Thoracic aorta (tissue), 2 donors: ENCODE measurements at places on chromosomes 3 and 15.

- no peak for DNase-seq
These were observed 70.1 kb upstream of the RORA start for GRCh38 chr15:61299075-61299763.

- DNase-seq: no peak
These were observed 678.1 kb upstream of the CCDC54 start for GRCh38 chr3:106699122-106699521.

- DNase-seq: no peak
These were observed 19.4 kb downstream of the TGFBR2 start for GRCh38 chr3:30625541-30626438.

GRCh38 chr15:72733941-72734738 is 48.1 kb downstream of the BBS4 start:
- no peak for DNase-seq

DNA sequence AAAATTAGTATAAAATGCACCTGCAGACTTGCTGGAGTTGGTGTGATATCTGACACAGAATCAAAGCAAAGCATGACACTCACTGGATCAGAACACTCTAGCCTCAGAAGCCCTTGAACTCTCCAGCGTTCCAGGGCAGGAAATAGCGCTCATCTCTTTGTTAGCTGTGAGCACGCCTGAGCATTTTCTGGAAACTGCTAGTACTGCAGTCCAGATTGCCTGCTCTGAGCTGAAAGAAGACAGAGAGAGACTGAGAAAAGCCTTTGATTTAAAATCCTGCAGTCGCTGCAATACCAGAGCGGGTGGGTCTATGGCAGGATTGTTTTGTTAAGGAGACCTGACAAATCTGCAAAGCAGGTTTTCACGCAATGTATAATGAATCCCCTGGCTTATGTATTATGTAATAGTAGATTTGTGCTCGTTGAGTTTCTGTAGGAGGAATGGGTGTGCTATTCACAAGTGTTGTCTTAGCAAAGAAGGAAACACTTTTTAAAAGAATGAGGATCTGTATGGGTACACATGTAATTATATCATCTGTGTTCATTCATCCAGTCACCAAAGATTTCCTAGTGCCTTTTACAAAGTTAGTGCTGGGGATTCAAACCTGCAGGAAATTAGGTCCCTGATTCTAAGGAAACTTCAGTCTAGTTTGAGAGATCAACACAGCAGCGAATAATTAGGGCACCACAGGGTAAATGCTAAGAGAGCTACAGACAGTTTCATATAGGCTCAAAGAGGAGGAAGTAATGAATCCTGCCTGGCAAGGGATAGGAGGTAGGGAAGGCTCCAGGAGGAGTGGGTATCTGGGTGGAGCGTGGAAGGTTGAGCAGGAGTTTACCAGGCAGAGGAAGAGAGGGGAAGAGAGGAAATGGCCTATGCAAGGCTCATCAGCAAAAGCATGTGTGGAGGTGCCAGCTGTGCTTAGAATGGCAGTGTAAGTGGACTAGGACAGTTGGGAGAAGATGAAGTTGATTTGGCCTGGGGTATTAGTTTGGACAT is 26.1 kb upstream of the MGLL start:
- no peak for DNase-seq

- no peak for DNase-seq
These were observed 31.7 kb downstream of the BTLA start for GRCh38 chr3:112467539-112467938.

- DNase-seq: no peak
These were observed 51.6 kb upstream of the HEG1 start for GRCh38 chr3:125107363-125107762.

DNA sequence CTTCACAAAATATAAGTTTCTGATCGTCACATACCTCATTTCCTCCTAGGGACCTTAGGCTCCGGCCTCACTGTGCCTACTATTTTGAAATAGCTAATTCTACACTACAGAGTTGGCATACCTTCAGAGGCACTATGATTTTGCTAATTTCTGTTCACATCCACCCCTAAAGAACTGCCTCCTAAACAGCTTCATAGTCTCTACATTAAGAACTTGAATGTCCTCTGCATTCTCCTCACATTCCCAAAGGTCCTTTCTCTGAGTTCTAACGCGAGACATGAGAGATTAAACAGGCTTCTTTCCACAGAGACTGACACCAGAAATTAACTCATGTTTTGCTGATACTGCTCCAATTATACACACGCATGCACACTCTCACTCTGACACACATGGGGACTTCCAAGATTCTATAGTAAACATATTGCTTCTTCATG is 75.5 kb downstream of the DLG1 start:
- no peak for DNase-seq

DNA sequence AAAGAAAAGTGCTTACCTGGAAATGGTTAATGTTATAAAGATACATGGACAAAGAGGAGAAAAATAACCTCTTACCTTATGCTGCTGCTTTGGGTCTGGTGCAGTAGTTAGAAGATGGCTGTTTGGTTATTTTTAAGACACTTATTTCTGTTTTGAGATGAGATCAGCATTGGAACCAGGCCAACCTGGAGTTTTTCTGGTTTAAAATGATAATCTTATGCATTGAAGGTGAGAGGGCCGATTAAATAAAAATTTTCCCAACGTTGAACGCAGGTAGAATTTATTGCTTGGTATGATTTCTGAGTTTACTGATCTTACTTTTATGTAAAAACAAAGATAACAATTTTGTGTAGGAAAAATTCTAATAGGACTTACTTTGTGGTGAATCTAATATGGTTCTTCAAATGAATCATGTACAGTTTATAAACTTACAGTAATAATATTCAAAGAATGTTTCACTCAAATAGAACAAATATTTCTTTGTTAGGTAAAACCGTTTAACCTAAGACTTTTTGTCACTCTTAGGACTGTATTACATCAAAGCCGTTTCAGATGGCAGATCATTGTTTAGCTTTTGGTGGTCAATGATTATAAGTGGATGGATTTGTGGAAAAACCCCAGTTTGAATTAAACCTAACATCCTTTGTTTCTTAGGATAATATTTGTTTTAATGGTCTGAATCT is 14.9 kb downstream of the UBE2E2 start:
- no peak for DNase-seq

GRCh38 chr15:92954578-92954977 is 54.5 kb downstream of the CHD2 start:
- no peak for DNase-seq

- DNase-seq: no peak
These were observed 25.4 kb downstream of the LINGO1 start for GRCh38 chr15:77607111-77607893.

DNA sequence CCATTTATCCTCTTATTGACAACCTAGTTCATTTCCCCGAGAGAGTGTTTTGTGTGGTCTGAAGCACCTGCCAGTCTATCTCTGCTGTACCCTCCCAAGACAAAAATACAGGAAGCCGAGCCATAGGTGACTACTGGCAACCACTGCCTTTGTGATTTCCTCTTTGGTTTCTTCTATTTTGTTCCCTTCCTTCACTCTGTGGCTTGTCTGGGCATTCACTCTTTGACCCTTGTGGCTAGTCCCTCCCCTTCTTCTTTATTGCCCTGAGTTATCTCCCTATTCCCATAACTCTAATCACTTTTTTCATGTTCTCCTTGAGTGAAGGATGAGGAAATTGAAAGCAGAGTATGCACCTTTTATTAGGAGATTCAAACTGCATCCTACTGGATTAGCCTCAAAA is at the start of gene ADGRG7:
Gene ADGRG7, plus strand, starts transcription at position 297 of the 400 bp plus-strand sequence. CDS start 256 bp downstream, outside the sequence.
- DNase-seq: no peak

DNA sequence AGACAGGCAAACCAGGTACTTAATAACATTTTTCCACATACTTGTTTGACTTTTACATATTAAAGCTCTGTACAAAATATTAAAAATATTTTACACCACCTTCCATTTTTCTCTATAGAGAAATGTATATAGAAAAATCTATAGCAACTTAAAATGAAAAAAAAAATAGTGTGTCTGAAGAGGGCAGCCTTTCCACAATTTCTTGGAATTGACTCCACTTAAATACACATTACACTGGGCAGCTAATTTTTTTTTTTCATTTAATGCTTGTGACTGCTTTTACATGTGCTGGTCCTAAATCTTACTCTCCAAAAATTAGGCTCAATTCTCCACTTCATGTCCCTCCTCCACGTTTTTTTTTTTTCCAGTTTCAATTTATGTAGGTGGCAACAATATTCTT is 427.0 kb upstream of the RBMS3 start:
- no peak for DNase-seq

- no peak for DNase-seq
These were observed 3.5 kb downstream of the MYD88 start for GRCh38 chr3:38141952-38142273.

GRCh38 chr15:100201376-100202280 is 140.1 kb downstream of the ADAMTS17 start:
- no peak for DNase-seq

- DNase-seq: no peak
These were observed 47.5 kb upstream of the LIMD1 start for GRCh38 chr3:45546716-45547701.

GRCh38 chr3:6540981-6541380 is 319.9 kb upstream of the GRM7 start:
- DNase-seq: no peak

DNA sequence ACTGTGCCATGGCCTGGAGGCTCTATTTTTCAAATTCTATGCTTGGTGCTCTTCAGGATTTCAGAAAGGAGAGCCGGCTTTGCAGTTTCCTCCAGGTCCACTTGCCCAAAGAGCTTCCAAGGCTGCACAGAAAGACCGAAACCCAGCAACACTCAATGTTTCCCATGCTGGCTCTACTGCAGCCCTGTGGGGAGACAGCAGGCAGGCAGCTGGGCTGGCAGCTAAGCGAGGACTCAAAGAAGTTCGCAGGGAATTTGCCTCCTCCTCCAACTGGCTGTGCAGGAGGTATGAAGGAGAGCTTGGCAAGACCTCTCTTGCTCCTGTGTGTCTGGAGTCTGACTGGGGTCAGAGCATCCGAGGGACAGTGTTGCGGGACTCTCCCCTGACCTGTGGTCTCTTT is 17.4 kb upstream of the ITGA11 start:
- DNase-seq: no peak

GRCh38 chr3:149428087-149428486 is 46.4 kb upstream of the TM4SF4 start:
- no peak for DNase-seq

GRCh38 chr3:156693166-156693565 is 18.8 kb downstream of the TIPARP start:
- DNase-seq: no peak

- DNase-seq: no peak
These were observed 14.6 kb upstream of the TFRC start for GRCh38 chr3:196096382-196096953.

GRCh38 chr3:42526616-42527367 is 24.3 kb downstream of the VIPR1 start:
- no peak for DNase-seq

- no peak for DNase-seq
These were observed 1.7 kb downstream of the PKM start for GRCh38 chr15:72229076-72229946.
